ENCODE measurements at places on chromosomes 1 and 21.

GRCh38 chr1:39646232-39647081, 7.0 kb upstream of the HEYL start:
- DNase-seq: no peak

- no peak for DNase-seq
These were observed 113.6 kb downstream of the FGGY start for GRCh38 chr1:59410457-59410856.

- DNase-seq: no peak
These were observed 30.7 kb downstream of the NTPCR start for GRCh38 chr1:232980986-232981560.

- DNase-seq: no peak
These were observed 49.2 kb upstream of the NTPCR start for GRCh38 chr1:232901255-232901654.

GRCh38 chr1:145859491-145860023, 676 bp upstream of the PIAS3 start:
- DNase-seq: peak; percentile 30

- DNase-seq: no peak
These were observed 58.8 kb downstream of the MRPS6 start for GRCh38 chr21:34132202-34132601.

DNA sequence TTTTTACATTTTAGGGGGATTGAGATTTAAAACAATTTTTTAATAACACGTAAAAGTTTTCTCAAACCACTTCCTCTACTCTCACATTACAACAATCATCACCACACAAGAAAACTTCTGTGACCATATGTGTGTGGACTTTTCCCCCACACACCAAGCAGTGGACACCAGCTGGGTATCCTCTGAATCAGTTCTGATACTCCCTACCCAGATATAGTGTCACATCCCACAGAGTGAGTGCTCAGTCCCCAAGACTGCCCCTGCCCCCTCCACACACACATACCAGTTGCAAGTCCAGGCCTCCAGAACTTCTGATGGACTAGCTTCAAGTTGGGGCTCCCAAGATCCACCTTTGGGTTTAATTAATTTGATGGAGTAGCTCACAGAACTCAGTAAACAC, 53.3 kb upstream of the QSOX1 start:
- DNase-seq: no peak

DNA sequence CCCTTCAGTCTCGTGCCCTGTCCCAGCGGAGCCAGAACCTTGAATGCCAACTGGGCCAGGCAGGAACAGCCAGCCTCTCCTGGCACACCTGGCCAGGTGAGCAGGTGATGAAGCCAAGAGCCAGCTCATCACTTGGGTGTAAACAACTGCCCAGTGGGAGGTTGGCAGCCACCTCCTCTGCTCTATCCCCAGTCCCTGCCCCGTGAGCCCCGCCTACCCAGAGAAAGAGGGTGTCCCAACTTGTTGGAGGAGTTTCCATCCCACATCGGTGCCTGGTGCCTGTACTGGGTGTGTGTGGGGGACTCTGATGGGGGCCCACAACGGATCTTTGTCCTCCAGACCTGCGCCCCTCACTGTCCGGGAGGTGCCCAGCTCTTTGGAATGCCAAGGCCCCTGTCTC, 17.8 kb upstream of the FAM131C start:
- no peak for DNase-seq

DNA sequence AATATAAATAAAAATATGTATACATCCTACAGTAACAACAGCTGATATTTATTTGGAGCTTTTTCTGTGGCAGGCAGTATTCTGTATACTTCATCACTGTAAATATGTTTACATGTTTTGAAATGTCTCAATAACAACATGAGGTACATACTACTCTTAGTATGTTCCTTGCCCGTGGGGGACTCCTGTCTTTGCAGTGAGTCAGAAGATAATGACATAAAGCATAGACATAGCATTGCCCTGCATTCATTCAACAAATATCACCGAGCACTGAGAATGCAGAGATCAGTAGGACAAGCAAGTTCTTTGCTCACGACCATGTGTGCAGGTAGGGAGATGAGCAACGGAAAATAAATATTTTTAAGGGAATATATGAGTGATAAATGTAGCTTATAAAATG, 246.5 kb downstream of the LTN1 start:
- DNase-seq: no peak

DNA sequence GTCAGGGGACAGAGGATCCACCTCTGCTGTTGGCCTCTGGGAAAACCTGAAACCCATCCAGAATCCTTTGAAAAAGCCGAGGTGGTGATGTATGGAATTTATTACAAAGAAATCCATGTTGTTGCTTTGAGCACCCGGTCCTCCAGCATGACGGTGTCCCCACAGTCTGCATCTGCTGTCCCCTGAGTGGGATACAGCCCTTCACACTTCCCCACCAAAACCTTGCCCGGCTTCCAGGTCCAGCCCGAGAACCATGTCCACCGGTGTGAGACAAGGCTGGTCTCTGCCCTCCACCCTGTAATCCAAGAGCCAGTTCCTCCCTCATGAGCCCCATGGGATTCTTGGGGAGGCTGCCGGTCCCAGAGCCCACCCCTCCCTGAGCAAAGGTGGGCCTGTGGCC, 70.5 kb downstream of the STUM start:
- no peak for DNase-seq

GRCh38 chr1:185920602-185921001, 186.4 kb downstream of the HMCN1 start:
- no peak for DNase-seq

GRCh38 chr1:90356991-90357390, 360.1 kb downstream of the BARHL2 start:
- no peak for DNase-seq

GRCh38 chr1:24578846-24579245, 23.0 kb downstream of the NCMAP start:
- DNase-seq: no peak

- no peak for DNase-seq
These were observed 48.0 kb upstream of the WDR26 start for GRCh38 chr1:224482619-224483018.

DNA sequence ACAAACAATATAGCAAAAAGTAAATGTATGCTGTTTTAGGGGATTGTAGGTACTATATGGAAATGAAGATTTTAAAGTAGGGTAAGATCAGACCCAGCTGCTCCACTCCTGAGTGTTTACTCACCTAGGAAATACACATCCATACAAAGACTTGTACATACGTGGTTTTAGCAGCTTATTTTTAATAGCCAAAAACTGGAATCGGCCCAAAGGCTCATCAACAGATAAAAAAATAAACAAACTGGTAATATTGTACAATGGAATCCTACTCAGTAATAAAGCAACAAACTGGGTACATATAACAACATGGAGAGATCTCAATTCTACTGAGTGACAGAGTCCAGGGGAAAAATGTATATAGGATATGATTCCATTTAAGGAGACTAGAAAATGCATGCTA, 179.2 kb upstream of the TMEM51 start:
- DNase-seq: no peak

- no peak for DNase-seq
These were observed 98.2 kb downstream of the ATP1A1 start for GRCh38 chr1:116471241-116471640.

DNA sequence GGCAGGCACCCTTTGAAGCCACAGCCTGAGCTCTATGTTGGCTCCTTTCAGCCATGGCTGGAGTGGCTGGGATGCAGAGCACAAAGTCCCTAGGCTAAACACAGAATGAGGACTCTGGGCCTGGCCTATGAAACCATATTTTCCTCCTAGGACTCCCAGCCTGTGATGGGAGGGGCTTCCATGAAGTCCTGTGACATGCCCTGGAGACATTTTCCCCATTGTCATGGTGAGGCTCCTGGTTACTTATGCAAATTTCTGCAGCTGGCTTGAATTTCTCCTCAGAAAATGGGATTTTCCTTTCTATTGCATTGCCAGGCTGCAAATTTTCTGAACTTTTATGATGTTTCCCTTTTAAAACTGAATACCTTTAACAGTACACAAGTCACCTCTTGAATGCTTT, 61.3 kb downstream of the VCAM1 start:
- no peak for DNase-seq

DNA sequence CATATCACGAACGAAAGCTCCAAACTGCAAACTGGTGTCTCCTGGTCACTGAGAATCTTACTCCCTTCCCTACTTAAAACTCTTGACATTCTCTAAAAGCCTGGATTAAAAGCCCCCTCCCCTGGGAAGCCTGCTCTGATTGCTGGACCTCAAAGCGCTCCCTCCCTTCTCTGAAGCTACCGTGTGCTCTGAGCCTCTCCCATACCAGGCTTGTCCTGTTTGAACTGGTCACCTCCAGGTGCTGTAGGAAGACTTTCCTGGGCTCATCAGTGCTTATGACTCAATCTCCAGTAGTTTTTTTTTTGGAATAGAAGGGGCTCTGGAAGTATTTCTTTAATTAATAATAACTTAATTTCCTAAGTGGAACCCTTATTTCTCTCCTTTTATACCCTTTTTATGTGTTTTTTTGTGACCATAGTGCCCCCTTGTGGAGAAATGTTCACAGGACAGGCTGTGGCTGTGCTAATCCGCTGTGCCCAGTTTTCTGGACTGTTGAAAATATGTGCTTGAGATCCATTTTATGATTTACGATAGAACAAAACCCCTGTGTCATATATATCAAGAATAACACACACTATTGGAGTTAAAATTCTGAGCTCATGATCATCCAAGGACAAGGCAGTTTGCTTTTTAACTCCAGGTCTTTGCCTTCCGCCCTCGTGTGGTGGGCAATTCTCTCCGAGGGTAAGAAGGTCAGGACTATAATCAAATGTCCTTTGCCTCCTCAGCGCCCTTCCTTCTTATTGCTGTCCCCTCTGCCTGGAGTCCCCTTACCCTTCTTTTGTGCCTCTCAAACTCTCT, 16.9 kb downstream of the MTARC1 start:
- no peak for DNase-seq

DNA sequence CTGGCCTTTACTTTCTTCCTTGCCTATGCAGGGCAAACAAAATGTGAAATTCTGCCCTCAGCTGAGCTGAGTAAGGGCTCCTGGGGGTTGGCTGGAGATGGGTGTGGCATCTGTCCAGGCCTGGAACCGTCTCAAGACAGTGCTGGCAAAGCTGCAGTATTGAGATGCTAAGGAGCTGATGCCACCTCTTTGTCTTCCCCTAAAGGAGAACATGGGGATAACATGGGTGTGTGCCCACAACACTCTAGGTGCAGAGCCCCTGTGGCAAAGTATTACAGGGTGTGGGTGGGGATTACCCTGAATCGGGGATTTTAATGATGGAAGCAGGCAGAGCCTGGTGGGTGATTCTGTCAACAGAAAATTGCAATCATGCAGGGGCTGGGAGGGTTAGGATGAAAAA, 2.5 kb upstream of the ST3GAL3 start:
- no peak for DNase-seq

Data from stimulated activated CD8-positive, alpha-beta memory T cell treated with anti-CD3 and anti-CD28 coated beads, Interleukin-4, amount 100 ng/mL, for 1 hour (primary cell).